HCT116 (cell line): ENCODE measurements at places on chromosomes 3 and 15. TPM values are rescaled to one million over a fixed set of nuclear protein-coding genes. Genes with fewer than 3 reads are reported as not detected.
A peak's percentile ranks its signal among the peaks of the same experiment; 100 is the strongest.

GRCh38 chr3:27670619-27671018 is 51.5 kb downstream of the EOMES start:
- no peaks in the 10 kb centered on the region for H3K36me3 ChIP-seq
- DNase-seq: no peak
- no peaks in the 10 kb centered on the region for H3K27me3 ChIP-seq
- no peak overlapping the region for H3K27ac ChIP-seq

GRCh38 chr3:159245871-159246270 is 444.0 kb downstream of the MFSD1 start:
- no peaks in the 10 kb centered on the region for H3K27me3 ChIP-seq
- DNase-seq: no peak
- no peaks in the 10 kb centered on the region for H3K36me3 ChIP-seq
- H3K27ac ChIP-seq: no peak overlapping the region
- H3K4me1 ChIP-seq: no peaks in the 10 kb centered on the region

GRCh38 chr15:100330221-100330620 is 11.6 kb downstream of the ADAMTS17 start:
- DNase-seq: no peak
- no peaks in the 10 kb centered on the region for H3K36me3 ChIP-seq
- no peaks in the 10 kb centered on the region for H3K4me1 ChIP-seq
- H3K27me3 ChIP-seq: no peaks in the 10 kb centered on the region

DNA sequence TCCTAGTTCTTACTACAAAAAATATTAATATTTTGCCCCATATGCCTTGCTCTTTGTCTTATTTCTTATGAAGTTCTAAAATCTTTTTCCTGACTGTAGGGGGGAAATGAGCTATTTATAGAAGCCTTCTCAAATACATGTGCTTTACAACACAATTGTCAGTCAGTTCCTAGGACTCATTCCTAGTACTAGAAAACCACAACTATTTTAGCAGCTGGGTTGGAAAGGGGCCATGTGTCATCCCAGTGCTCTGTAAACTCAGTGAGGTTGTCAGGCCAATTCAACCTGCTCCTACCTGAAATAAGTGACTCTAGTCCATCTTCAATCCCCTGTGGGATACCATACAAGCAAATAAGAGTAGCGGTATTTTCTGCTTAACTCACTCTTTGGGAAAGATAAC is 153.8 kb downstream of the ULK4 start:
- H3K4me1 ChIP-seq: no peaks in the 10 kb centered on the region
- no peak for DNase-seq
- no peak overlapping the region for H3K4me3 ChIP-seq
- no peaks in the 10 kb centered on the region for H3K36me3 ChIP-seq

DNA sequence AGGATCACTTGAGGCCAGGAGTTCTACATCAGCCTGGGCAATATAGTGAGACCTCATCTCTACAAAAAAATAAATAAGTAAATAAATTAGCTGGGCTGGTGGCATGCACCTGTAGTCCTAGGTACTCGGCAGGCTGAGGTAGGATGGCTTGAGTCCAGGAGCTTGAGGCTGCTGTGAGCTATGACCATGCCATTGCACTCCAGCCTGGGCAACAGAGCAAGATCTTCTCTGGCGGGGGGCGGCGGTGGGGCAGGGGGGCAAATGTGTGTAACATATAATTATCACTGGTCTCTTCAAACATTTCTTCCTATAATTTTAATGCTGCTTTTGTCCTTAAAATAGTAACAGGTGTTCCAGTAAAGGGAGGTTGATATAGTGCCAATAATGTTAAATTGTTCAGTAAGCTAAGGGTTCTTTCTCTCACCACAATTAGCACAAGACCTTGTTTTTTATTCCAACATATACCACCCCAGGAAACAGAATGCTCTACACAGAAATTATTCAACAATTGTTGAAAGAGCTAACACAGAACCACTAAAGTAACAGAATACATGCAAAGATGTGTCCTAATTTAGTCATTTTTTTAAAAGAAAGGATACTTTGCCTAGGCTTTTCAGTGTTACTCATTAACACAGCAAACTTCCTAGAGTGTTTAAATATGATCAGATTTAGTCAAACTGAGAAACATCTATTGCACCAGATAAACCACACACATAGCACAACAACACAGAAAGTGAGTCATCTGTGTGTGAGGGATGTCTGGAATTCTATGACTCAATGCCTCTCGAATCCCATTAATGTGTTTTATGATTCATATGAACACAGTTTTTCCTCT is 29.1 kb downstream of the ANKRD28 start:
- H3K4me1 ChIP-seq: peaks cover 30% of the 10 kb centered on the region
- no peak overlapping the region for H3K4me3 ChIP-seq
- peak overlapping the region; percentile 68; the same call in 1 of the 2 replicates for H3K27ac ChIP-seq

Gene GLDN
- total RNA-seq: 3.0 TPM

Gene FGF12
- 0.07 TPM for total RNA-seq
